ENCODE measurements at places on chromosomes 5 and 9. TPM values are rescaled to one million over a fixed set of nuclear protein-coding genes. Genes with fewer than 3 reads are reported as not detected.

The ALDOB gene
- not detected for total RNA-seq

The CDX1 gene
- total RNA-seq: 0.33 TPM

The CATSPER3 gene
- 0.13 TPM for total RNA-seq

The CARD19 gene
- 56.5 TPM for total RNA-seq

The ACOT12 gene
- not detected for total RNA-seq

The CDK7 gene
- 52.8 TPM for total RNA-seq

The IL13 gene
- total RNA-seq: not detected

The FBN2 gene
- total RNA-seq: 31.9 TPM

The PCDHB1 gene
- under 0.01 TPM for total RNA-seq

The INSYN2B gene
- 0.17 TPM for total RNA-seq

The CCL27 gene
- not detected for total RNA-seq

The SLC45A2 gene
- not detected for total RNA-seq

The GDA gene
- total RNA-seq: 0.04 TPM

The SLC6A18 gene
- not detected for total RNA-seq

The MYMK gene
- not detected for total RNA-seq

The TSC1 gene
- total RNA-seq: 31.7 TPM

The LCN1 gene
- total RNA-seq: not detected
